ENCODE measurements at places on chromosomes 3 and 15. TPM values are rescaled to one million over a fixed set of nuclear protein-coding genes. Genes with fewer than 3 reads are reported as not detected.

The TUSC7 gene
- total RNA-seq = not detected

The EIF2B5 gene
- 37.6 TPM for total RNA-seq

DNA sequence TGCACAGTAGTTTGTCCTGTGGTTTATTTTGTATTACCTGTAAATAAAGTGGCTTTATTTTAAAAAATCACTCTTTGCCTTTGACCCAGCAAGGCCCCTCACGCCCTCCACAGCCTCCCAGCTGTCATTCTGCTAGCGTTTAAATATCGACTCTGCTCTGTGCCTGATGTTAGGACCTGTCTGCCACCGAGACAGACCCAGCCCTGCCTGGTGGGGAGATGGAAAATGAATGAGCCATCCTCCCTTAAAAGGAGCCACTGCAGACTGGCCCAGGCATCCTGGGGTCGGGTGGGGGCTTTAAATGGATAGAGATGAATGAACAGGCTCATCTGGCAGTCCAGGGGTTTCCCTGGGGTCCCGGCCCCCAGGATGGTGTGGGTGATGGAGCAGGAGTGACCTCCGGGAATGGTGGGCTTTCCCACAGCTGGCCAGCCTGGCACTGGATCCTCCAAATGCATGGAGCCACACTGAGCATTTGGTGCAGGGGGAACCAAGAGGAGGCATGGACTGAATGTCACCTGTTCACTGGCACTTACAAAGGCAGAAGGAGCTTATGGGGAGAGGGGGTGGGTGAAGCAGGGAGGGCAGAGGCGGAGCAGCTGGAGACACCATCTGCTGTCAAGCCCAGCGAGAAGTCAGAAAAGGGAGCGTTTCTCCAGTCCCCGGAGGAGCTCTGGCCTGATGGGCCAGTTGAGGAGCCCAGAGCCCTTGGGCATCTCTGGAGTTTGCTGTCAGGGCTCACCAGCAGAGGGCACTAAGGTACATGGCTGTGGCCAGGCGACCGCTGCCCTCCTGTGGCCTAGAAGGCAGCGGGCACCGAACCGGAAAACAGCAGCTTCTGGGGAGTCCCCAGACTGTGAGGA, 11.9 kb downstream of the GRM2 start:
- DNase-seq = no peak

The CGGBP1 gene
- 41.7 TPM for total RNA-seq

- DNase-seq = peak; percentile 31
Observed at GRCh38 chr3:54146506-54147239, 24.3 kb downstream of the CACNA2D3 start.

DNA sequence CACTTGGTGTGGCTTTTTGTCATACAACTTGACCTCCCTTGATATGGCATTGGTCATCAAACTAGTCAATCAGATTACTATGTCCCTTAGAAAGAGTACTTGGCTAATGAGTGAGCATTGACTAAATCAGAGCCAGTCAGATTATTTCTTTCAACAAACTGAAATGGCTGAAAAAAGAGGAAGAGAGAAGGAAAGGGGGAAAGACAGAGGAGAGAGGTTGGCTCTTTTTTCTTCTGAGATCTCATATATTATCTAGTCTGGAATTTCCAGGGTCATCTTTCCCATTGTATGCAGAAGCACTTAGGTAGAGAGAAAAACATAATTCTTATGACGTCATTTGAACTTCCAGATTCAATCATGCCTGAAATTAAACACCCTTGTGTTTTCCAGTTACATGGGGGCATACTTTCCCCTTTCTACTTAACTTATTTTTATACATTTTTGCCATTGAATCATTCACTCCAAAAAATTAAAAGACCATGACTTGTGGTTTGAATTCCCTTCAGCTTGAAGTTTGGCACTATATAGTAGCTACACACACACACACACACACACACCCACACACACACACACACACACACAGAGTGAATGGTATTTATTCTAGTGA, 387.8 kb downstream of the LSAMP start:
- no peak for DNase-seq

DNA sequence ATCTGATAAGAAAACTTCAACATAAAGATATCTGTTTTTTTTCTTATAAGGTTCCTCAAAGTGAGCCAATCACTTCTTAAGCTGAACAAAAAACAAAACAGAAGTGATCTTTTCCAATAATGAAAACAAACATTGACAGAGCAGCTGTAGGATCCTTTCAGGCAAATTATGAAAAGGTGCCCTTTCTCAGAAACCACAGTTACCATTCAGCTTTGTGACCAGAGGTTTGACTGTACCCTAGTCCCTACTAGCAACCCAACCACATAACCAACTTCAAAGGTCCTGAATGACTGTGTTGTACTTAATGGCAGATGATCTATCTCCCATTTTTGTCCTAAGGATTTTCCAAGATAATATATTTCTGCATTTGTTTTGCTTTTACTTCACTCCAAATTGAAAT, 39.4 kb upstream of the CCR2 start:
- DNase-seq = no peak
